ENCODE measurements at places on chromosomes 12 and 14. TPM values are rescaled to one million over a fixed set of nuclear protein-coding genes. Genes with fewer than 3 reads are reported as not detected.

The GYS2 gene
- total RNA-seq: 0.98 TPM

GRCh38 chr12:44285321-44285960, 449.6 kb downstream of the TMEM117 start:
- no peak for DNase-seq

- no peak for DNase-seq
Observed at GRCh38 chr12:121095544-121096198, 37.0 kb upstream of the P2RX7 start.

DNA sequence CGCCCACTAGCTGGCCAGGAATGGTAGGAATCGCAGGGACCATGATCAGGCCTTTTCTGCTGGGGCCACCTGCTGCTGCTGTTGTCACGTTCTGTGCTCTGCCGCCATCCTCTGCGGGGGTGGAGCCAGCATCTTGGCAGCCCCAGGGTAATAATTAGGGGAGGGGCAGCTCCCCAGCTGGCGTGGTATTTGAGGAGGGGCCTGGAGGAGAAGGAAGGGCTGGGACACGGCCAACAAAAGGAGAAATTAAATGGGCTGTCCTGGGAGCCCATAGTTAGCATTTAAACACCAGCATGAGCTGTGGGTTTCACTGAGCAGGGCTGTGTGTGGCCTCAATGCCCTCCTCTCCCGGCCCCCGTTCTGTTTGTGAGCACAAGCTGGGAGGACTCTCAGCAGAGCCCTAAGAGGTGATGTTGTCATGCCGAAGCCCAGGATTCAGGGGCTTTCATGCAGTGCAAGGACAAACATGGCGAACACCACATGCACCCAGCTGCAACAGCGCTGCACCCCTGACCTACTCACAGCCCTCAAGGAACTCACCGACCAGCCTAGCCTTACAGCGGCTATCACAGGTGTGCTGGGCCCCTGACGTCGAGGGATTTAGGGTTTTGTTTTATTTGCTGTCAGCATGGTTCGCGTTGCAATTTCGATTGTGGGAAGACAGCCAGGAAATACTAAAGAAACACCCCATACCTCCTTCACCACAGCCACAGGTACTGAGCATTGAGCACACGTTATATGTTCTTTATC, 324.3 kb downstream of the CACNA1C start:
- DNase-seq: no peak

GRCh38 chr14:27391331-27391730, 793.5 kb upstream of the NOVA1 start:
- DNase-seq: no peak

- no peak for DNase-seq
Observed at GRCh38 chr12:6647083-6647604, at the start of gene ACRBP. Gene ACRBP (minus strand): TSS chr12:6647432. CDS start chr12:6647366, 66 bp downstream.
